ENCODE measurements at places on chromosomes 13 and 19.

DNA sequence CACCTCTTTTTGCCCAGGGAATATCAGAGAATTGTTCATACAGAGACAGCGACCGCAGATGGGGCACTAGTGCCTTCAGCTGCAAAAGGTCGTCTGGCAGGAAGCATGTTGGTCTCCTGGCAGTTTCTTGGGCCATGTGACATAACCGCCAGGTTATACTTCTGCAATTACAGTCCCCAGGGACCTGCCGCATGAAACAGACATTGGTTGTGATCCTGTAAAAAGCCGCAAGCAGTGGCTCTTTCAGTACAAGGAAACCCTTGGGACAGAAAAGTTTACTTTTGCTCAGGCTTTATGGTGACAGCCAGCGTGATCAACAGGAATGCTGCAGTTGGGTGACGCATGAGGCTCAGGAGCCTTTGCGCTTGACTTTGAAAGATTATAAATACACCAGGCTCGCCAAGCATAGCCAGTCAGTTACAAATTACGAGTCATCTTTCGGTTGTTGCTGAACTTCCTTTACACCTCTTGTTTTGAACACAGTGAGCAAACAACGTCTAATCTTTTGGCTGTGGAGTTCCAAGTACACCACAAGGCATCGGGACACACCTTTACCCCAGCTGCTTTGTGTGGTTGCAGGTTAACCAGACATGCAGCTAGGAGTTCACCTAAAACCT lies 50.5 kb upstream of the UBE2L5 start:
- DNase-seq: no peak

DNA sequence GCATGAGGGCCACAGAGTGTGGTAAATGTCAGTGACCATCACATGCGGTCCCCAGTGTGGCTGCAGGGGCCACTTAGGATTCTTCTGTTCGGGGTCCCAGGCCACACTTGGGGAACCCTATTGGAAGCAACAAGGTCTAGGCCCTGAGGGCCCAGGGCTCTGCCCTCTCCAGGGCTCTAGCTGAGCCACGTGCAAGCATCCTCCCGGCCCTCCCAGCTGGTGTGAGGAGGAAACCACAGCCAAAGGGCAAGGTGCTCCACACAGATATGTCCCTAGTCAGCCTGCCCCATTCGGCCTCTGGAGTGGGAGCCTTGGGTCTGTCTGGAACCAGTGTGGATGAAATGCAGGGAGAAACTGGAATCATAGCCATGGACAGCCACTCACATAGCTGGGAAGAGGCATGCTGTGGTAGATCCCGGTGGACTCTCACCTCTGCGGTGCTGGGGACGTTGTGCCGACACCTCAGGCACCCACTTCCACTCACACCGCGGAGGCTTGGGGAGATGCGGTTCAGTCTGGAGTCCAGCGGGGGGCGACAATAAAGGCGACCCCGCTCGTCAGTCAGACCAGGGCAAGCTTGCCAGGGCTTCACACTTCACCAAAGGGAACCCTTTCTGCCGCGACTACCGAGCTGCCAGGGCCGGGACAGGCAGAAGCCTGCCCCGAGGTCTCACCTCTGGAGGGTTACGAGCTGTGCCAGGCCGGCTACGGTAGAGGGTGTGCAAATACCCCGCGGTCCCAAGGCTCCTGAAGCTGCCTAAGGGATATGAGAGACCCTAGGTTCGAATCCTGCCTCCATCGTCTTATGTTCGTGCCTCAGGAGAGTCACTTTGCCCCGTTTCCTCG lies 4.3 kb upstream of the ZNF497 start:
- DNase-seq: no peak

- no peak for DNase-seq
These were observed 288.3 kb downstream of the KCTD12 start for GRCh38 chr13:76597868-76598267.

DNA sequence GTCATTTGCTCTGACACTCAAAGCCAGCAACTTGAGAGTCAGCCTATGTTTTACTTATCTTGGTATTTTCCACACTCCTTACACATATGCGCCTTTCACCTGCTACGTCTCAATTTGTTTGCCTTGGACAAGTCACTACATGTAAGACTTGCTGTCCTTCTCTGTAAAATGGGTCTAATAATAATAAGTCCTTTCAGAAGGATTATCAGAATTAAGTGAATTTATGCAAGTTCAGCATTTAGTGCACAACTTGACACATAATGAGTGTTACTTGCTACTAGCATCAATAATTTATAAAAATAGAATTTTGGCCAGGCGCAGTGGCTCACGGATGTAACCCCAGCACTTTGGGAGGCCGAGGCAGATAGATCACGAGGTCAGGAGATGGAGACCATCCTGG lies 71.1 kb upstream of the UBL3 start:
- DNase-seq: no peak

DNA sequence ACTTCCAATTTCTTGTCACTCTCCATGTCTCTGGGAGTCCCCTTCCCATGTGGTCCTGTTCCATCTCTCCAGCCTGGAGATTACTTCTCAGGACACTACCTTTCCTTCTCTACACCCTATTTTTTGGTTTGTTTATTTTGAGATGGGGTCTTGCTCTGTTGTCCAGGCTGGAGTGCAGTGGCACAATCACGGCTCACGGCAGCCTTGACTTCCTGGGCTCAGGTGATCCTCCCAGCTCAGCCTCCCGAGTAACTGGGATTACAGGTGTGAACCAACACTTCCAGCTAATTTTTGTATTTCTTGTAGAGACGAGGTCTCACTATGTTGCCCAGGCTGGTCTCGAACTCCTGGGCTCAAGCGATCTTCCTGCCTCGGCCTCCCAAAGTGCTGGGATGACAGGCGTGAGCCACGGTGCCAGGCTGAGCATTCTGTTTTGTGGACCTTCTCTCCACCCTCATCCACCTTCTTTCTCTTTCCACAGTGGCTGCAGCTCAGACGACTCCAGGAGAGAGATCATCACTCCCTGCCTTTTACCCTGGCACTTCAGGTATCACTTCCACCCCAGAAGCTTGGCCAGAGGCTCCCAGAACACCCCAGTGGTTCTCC lies 644 bp downstream of the HCST start:
- DNase-seq: no peak

DNA sequence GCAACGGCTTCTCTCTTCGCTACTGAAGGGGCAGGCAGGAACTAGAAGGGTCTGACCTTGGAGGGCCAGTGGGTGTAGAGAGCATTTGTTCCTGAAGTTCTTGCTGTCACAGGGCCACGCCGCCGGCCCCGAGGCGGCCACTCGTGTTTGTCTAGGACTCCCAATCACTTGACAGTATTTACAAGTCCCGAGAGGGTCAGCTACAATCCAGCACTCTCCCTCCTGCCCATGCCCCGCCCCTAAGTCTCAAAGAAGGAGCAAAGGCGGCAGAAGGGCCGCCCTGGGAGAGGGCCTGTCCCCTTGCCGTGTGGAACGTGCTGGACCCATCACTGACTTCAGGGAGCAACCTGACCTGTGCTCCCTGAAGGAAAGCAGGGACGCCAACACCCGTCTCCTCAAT lies 118.5 kb downstream of the STK24 start:
- no peak for DNase-seq

- DNase-seq: no peak
These were observed 22.5 kb upstream of the POU2F2 start for GRCh38 chr19:42154471-42155323.

- no peak for DNase-seq
These were observed 9.9 kb upstream of the SPATA13 start for GRCh38 chr13:24150572-24150971.

DNA sequence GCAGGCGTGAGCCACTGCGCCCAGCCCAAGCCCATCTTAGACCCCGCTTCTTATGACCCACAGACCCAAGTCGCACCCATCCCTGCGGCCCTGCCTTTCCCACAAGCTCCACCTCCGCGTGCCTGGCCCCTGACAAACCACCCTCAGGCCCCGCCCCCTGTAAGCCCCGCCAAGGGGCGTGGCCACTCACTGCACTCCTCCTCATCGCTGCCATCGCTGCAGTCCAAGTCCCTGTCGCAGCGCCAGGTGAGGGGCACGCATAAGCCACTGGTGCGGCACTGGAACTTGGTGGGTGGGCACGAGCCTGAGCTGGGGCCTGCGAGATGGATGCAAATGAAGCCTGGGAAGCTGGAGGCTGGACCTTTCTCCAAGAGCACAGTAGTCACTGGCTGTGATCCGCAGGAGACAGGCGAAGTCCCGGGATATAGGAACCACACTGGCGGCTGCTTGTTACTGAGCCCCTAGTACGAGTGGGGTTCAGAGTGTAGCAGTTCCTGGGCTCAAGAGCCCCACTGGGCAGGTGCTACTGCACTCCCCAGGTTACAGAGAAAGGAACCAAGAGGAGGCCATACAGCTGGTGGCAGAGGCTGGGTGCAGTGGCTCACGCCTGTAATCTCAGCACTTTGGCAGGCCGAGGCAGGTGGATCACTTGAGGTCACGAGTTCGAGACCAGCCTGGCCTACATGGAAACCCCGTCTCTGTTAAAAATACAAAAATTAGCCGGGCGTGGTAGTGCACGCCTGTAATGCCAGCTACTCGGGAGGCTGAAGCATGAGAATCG lies 3.1 kb downstream of the CD320 start:
- no peak for DNase-seq

- DNase-seq: no peak
These were observed 7.5 kb downstream of the ZNF440 start for GRCh38 chr19:11821474-11822109.

DNA sequence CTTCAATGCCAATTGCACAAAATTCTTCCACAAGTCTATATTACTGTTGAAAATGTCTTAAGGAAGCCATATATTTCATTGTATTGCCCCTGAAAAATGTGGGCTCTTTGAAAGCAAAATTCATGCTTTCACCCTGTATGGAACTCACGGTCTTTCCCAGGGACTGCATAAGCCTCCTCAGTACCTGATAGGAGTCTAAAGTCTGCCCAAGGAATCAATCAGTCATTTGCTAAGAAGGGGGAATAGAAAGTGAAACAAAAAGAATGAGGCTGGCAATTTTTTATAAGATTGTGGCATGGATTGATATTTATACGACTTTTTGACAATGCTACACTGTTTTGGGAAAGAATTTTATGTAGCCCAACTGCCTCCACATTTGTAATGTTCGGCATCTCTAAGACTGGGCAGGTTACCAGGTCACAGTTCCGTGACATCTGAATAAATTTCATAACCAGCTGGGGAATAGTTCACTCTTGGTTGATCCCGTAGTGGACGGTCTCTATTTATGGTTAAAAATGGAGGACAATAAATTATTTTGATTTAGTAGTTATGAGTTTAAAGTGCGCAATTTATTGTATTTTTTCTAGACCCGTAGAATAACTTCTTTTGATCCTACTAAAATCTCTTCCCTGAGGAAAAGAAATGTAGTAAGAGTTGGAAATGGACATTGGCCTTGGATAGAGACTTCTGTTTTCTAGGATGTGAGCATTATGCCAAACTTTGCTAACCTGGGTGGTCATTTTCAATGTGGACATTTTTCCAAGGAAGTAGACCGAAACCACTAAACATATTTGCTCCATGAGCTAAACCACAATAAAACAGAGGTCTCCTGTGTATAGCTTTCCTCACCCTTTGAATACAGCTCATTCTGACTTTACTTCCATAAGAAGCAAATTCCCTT lies 1585.4 kb downstream of the EFNB2 start:
- DNase-seq: no peak

- no peak for DNase-seq
These were observed 25.5 kb upstream of the FBXO17 start for GRCh38 chr19:39001041-39001440.

- no peak for DNase-seq
These were observed 65.0 kb downstream of the FGF9 start for GRCh38 chr13:21735701-21736401.

- no peak for DNase-seq
These were observed 12.4 kb upstream of the ELAVL1 start for GRCh38 chr19:8017808-8018207.

- DNase-seq: no peak
These were observed 574.1 kb downstream of the LMO7 start for GRCh38 chr13:76210262-76210661.

- DNase-seq: no peak
These were observed 35.8 kb downstream of the TSHZ3 start for GRCh38 chr19:31313291-31314030.

- DNase-seq: peak; percentile 16
These were observed 15.8 kb downstream of the DEDD2 start for GRCh38 chr19:42201489-42202289.

- no peak for DNase-seq
These were observed 157.9 kb downstream of the RNF17 start for GRCh38 chr13:24921881-24922280.

- no peak for DNase-seq
These were observed 3.3 kb downstream of the ATP5F1D start for GRCh38 chr19:1244693-1245451.

DNA sequence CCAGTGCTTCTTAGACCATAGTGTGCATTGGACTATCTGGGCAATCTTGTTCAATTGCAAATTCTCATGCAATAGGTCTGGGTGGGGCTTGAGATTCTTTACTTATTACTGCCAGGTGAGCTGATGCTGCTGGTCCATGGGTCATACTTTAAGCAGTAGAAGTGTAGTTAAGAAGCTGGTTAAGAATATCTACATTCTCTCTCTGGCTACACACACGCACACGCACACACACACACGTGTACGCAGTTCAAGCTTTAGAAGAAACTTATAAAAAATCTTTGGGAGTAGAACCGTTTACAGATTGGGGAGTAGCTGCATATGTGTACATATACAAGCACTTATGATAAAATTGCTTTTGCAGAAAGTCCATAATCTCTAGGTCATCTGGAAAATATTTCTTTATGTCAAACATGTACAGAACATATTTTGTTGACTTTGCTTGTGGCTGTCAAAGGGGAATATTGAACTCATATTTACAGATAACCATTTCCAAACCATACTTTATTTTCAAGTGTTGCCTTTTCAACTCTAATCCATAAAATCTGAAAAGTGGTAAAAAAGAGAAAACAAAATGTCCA lies 99.7 kb downstream of the GPC6 start:
- DNase-seq: no peak

GRCh38 chr19:482186-483041 lies 13.9 kb upstream of the MADCAM1 start:
- no peak for DNase-seq

GRCh38 chr19:17213334-17213733 lies 1.8 kb upstream of the USE1 start:
- DNase-seq: no peak

DNA sequence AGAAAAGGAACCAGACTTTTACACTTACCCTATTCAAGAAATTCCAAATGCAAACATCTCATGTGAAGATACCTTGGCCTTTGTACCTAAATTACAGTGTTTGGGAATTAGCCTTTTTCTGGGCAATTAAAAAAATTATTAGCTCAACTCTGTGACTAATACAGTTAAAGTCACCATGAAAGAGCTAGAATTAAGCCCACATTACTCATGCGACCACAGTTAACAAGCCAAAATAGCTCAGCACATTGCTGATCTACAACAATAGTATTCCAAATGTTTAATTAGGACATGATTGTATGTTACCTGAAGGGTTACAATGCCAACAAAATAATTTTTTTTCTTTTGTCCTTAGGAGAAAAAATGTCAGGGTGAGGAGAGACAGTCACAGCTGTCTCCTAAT lies 263.6 kb upstream of the GPC6 start:
- DNase-seq: no peak
